MV-4-11 (cell line): ENCODE measurements at places on chromosomes 4 and X.

GRCh38 chr4:139839403-139840031 is 173.9 kb downstream of the MGST2 start:
- DNase-seq: no peak

GRCh38 chr4:82780170-82780751 is 18.3 kb downstream of the SCD5 start:
- no peak for DNase-seq

GRCh38 chrX:40248822-40249221 is 151.1 kb upstream of the BCOR start:
- DNase-seq: no peak

GRCh38 chr4:16764622-16765021 is 133.8 kb downstream of the LDB2 start:
- no peak for DNase-seq

DNA sequence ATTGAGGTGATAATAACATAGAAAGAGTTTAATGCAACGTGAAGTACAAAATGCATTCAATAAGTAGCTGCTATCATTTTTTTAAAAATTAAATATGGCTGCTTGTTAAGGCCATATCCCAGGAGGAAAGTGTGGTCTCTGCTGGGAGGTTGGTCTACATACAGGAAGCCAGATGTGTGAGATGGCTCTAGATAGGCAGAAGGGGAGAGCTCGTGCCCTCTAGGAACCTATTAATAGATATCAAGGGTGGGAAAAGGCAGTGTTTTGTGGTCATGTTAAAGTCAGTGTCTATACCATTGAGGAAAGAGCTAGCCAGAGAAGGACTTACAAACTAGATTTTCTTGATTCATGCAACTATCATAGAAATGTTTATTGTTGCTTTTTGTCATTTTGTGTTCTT is 140.5 kb downstream of the KLHL8 start:
- no peak for DNase-seq

- DNase-seq: no peak
Observed at GRCh38 chr4:107837317-107837716, 12.6 kb downstream of the SGMS2 start.

DNA sequence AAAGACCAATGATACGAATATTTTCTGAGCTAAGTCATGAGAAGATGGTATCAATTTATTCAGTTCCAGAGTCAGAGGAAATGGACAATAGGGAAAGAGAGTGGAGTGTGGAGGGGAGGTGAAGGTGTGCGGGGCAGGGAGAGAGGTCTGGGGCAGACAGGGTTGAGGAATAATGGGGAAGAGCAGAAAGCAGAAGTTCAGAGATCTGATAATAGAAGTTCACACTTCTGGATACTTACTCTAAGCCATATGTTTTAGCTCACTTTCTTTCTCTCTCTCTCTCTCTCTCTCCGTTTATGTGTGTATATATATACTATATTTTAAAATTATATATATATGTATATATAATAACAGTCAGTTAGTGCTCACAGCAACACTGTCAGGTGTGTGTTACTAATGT is 40.4 kb downstream of the FOXR2 start:
- DNase-seq: peak; percentile 0

GRCh38 chrX:133677123-133678063 is 262.1 kb upstream of the GPC4 start:
- no peak for DNase-seq
